Calu3 (cell line): ENCODE measurements at places on chromosomes 1 and 21. TPM values are rescaled to one million over a fixed set of nuclear protein-coding genes. Genes with fewer than 3 reads are reported as not detected.

DNA sequence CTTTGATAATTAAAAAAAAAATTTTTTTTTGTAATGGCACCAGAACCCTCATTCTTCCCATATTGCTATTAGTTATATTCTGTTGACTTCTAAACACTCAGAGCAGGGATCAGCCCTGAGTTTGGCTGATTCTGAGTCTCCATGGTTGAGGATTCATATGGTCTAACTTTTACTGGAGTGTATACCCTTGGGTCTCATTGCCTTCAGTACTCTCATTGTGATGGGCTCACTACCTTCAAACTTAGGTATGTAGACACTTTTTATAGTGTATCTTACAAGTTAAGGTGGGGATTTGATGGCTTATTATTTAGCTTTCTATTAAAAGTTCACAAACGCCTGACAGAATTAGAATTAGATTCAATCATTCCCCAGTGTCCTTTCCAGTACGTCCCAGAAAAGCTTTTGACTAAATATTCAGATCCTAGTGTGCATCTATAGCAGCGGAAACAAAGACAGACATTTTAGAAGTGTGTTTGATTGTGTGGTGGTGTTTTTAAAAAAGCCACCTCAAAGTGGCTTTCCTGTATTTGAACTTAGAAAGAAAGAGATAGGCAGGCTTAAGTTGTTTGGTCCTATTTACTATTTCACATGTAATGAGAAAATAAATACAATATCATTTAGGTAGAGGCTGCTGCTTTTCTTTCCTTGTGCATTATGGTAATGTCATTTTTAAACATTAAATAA, 1.4 kb downstream of the MACF1 start:
- no peak for DNase-seq

- DNase-seq: no peak
These were observed 139.5 kb downstream of the GRIK3 start for GRCh38 chr1:36894824-36895223.

DNA sequence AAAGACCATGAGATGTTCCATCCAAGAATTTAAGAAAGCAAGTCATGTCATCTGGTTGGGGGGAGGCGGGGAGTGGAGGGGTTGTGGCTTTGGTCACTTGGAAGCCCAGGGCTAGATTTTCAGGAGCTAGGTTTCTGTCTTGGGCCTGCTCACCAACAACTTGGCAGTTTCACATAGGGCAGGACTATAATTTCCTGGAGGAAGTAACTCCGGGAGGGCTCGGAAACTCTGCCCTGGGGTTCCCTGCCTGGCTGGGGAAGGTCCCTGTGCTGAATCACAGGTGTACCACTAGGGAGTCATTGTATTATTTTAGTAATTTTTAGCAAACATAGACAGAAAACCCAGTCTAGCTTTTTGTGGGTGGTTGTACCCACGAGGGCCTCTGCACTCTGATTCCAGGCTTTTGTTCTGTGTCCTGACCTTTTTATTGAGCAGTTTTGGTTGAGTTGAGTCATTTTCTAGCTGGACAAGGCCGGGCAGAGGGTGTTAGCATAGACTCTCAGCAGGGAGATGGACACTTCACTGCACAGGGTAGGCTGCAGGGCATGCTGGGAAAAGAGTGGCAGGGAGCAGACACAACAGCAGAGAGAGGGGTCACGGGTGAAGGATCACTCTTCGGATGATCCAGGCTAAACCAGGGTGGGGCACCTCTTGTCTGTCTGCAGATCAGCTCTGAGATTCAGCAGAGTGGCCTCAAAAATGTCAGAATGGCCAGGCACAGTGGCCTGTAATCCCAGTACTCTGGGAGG, 144.7 kb downstream of the GRIK3 start:
- no peak for DNase-seq

TMEM81 gene
- 3.9 and 4.4 TPM in 2 replicates for total RNA-seq

DNA sequence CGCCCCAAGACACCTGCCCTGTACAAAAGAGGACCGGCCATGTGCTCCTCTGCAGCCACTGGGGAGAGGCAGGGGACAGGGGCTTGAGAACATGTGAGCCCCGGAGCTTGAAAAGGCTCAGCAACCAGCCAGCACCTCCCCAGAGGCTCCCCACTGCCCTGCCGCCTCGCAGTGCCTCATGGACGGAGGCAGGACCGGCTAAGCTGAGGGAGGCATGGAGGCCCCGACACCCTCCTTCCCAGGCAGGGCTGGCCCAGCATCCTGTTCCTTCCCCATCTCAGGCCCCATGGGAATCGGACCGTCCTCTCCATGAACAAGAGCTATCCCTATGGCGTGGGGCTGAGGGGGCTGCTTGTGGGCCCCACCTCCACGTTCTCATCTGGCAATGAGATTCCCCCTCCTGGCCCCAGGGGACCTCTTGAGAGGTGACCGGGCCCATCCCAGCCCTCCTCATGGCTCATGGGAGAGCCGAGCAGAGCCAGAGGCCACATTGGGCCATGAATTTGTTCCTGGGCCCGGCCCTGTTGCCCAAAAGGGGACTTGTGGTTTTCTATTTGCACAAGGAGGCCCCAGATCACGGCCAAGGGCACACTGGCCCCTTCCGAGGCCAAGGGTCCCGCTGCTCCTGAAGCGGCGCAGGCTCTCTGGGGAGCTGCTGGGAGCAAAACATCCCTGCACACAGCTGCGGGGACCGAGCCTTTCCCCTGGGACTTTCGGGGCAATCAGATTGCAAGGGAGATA, 65.2 kb upstream of the ARHGEF16 start:
- DNase-seq: no peak

DNA sequence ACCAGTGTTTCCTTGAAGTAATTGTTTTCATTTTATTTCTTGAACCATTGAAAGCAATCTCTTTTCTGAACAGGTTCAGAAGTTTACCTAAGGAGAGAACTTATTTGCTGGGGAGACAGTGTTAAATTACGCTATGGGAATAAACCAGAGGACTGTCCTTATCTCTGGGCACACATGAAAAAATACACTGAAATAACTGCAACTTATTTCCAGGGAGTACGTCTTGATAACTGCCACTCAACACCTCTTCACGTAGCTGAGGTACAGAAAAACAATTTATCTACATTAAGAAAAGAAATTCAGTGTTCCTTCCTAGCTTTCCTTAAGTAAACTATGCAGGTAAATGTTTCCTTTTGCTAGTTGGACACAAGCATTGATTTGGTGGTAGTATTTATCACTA, 27.4 kb downstream of the AGL start:
- DNase-seq: no peak

- no peak for DNase-seq
These were observed 51.8 kb downstream of the MT1HL1 start for GRCh38 chr1:236952246-236953003.

DNA sequence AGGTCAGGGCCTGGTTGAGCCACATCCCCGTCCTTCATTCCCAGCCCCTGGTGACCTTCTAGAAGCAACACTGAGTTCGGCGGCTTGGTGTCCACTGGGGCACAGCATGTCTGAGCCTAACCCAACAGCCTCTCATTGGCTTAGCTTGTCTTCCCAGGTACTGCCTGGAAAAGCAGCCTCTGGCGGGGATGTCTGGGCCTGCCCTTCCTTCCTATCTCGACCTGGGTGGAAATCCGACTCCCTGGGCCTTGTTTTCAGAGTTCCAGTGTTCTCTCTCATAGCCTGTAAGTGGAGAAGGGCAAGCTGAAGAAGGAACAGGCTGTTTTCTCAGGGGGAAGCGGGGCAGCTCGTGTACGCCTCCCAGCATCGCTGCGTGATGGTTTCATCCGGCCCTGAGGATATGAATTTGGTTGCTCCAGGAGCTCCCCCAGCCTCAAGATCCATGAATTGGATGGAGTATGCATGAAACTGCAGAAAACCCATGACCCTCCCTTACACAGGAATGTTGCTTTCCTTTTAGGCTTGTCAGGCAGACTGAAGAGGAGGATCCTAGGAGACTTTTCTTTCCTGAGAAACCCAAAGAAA, 116.5 kb upstream of the IRF2BP2 start:
- no peak for DNase-seq

NPHS2 gene
- not detected in 2 replicates for total RNA-seq

DNA sequence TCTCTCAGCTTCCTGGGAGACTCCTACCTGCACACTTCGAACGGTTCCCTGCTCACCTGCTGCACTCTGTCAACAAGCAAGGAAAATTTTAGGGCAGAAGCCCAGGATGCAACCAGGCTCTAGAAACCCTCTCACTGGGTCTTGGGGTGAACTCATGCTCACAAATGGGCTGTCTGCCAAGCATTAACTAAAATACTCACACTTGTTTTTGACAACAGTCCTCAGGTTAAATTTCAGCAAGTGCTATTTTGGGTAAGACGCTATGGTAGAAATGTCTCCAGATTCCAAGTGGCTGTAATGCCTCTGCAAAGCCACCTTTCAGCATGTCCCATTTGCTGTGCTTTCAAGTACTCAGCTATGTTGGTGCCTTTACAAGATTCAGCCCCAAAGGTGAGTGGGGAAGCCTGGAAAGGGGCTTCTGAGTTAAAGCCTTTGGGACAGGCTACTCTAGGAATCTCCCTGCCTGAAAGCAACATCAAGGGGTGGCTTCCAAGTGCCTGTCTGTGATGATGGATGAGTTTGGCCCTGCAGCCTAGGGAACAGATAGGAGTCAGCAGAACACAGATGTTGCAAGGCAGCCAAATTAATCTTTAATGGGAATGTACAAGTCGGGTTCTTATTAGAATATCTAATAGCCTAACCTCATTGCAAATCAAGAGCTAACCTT, 211.9 kb upstream of the SPAG17 start:
- no peak for DNase-seq
